Daoy (cell line): ENCODE measurements at places on chromosomes 11 and 22. TPM values are rescaled to one million over a fixed set of nuclear protein-coding genes. Genes with fewer than 3 reads are reported as not detected.

The CDCA5 gene
- total RNA-seq = 75.2 and 77.1 TPM in 2 replicates

DNA sequence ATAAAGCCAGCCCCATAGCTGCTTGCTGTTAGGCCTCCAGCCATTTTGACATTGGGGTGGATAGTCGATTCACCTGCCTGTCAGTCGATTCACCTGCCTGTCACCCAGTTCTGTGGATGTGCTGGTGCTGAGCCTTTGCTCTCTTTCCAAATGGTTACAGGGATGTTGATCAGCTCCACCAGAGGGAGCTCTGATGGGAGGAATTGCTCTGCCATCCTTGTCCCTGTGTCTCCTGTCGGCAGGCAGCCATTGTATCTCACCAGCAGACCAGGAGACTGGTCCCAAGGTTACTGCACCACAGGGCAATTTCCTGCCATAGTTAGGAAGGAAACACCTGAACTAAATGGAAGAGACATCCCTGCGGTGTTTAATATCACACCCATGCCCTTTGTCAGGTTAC lies 6.1 kb downstream of the MPEG1 start:
- DNase-seq = peak; percentile 37

GRCh38 chr11:82315093-82315492 lies 418.6 kb downstream of the FAM181B start:
- no peak for DNase-seq

DNA sequence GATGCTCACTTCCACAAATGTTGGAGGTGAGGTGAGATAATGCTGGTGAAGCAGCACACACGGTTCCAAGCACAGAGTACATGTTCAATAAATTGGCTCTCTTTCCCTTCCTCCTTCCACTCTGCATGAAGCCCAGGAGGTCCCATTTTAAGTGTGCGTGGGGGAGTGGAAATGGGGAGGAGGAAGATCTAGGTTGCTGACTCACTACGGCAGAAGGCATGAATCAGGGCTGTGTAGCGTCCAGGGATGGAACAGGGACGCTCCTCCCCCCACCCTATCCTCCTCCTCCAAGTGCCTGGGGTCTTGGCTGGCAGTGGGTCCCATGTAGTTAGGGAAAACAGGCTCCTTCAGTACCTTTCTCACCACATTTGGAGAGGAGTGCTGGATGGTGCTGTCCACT lies 44.2 kb downstream of the TRIM66 start:
- peak; percentile 42 for DNase-seq

GRCh38 chr22:23054531-23055257 lies 15.6 kb upstream of the GNAZ start:
- no peak for DNase-seq

- no peak for DNase-seq
These were observed 41.2 kb upstream of the JAM3 start for GRCh38 chr11:134027671-134028070.
